Heart left ventricle (tissue), 16 donors: ENCODE measurements at places on chromosomes 12 and 14.

- H3K36me3 ChIP-seq: no peaks in the 10 kb centered on the region
- no peak for DNase-seq
- H3K27ac ChIP-seq: no peak overlapping the region
- H3K4me3 ChIP-seq: peak overlapping the region; percentile 6
- H3K4me1 ChIP-seq: no peaks in the 10 kb centered on the region
Observed at GRCh38 chr12:107775093-107775721, 703 bp downstream of the ASCL4 start.

GRCh38 chr12:117967512-117967911 lies 1.3 kb downstream of the KSR2 start:
- no peak overlapping the region for H3K27ac ChIP-seq
- peaks cover 16% of the 10 kb centered on the region for H3K27me3 ChIP-seq
- DNase-seq: no peak
- no peaks in the 10 kb centered on the region for H3K4me1 ChIP-seq
- no peak overlapping the region for H3K4me3 ChIP-seq

DNA sequence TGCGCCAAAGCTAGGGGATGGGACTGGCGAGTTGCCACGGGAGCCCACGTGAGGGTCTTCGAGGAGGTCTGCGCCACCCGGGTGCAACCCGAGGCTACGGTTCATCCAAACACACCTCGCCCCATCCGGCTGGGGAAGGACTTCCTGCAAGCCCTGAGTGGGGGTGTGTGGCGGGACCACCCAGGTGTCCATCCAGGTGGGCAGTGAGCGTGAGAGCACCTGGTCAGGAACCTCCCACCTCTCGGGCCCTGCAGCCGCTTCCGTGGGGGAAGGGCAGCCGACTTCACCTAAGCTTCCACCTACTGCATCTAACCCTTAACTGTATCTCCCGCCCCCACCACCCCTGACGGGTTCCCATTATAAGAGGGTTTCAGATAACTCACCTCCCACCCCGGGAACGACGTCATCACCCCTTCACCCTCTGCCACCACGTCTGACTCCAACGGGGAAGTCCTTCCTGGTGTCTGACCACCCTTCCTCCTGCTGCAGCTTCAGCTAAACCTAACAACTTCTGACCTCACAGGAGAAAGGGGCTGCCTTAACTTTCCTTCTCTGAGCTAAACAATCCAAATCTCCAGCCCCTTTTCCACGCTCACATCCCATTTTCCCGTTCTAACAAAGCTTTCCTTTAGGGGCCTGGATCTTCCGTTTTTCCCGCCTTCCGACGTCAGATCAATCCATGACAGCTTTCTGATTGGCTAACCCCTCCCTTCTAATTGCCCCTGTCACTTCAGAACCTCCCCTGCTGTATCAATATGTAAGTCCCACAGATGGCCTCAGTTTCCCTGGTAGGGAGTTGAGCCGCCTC lies 27.4 kb upstream of the SMUG1 start:
- H3K4me1 ChIP-seq: peaks cover 21% of the 10 kb centered on the region
- H3K27me3 ChIP-seq: peaks cover 3% of the 10 kb centered on the region

GRCh38 chr12:59812716-59813115 lies 216.9 kb downstream of the SLC16A7 start:
- H3K27ac ChIP-seq: no peak overlapping the region
- H3K4me1 ChIP-seq: no peaks in the 10 kb centered on the region
- no peak overlapping the region for H3K4me3 ChIP-seq
- H3K27me3 ChIP-seq: no peaks in the 10 kb centered on the region
- H3K36me3 ChIP-seq: no peaks in the 10 kb centered on the region

DNA sequence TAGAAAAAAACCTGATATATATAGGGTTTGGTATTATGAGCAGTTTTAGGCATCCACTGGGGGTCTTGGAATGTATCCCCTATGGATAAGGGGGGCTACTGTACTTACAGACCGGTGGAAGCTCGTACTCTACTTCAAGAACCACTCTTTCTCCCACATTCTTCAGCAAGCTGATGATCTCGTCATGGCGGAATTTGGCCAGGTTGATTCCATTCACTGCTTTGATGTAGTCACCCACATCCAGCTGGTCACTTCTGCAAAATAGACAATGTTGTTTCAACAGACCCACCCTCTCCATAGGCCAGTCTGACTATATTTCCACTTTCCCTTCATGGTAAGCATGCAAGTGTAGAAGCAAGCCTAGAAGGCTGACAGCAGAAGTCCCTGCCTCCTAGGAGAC lies 139.9 kb downstream of the GRIP1 start:
- no peaks in the 10 kb centered on the region for H3K36me3 ChIP-seq
- H3K27ac ChIP-seq: no peak overlapping the region
- no peak overlapping the region for H3K4me3 ChIP-seq
- DNase-seq: no peak
- no peaks in the 10 kb centered on the region for H3K4me1 ChIP-seq

- H3K27ac ChIP-seq: no peak overlapping the region
- H3K4me3 ChIP-seq: no peak overlapping the region
- no peak for DNase-seq
- H3K36me3 ChIP-seq: no peaks in the 10 kb centered on the region
- no peaks in the 10 kb centered on the region for H3K27me3 ChIP-seq
Observed at GRCh38 chr12:68269779-68270178, 16.4 kb upstream of the IL22 start.

DNA sequence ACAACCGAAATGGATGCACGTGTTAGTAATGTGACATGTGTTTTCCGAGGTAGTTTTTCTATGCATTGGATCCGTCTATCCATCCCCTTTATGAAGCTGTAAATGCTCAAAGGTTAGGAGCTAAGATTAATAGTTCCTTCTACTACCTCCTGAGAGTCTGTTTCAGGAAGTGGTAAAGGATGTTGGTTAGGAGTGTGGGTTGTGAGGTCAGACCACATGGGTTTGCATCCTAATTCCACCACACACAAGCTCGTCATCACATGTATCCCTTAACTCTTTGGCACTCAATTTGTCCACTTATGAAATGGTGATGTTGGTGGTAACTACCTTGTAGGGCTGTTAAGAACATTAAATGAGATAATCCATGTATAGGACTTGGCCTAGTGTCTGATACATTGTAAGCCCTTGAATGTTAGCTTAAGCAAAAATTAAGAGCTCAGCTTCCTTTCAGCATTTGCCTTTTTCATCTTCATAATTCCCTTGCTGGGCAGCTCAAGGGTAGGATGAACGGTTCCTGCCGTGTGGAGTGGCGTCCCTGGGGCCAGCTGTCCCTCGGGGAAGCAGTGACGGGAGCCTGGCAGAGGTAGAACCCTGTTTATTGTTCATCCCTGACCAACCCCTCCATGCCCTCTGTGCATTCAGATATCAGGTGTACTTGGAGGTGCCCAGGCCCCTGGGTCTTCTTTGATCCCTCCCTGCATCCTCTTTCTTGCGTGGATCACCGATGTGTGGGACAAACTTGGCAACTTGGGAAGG lies 52.3 kb downstream of the TSPAN9 start:
- H3K4me1 ChIP-seq: peaks cover 38% of the 10 kb centered on the region
- no peaks in the 10 kb centered on the region for H3K27me3 ChIP-seq
- H3K4me3 ChIP-seq: no peak overlapping the region
- H3K36me3 ChIP-seq: no peaks in the 10 kb centered on the region
- H3K27ac ChIP-seq: peak overlapping the region; percentile 72

DNA sequence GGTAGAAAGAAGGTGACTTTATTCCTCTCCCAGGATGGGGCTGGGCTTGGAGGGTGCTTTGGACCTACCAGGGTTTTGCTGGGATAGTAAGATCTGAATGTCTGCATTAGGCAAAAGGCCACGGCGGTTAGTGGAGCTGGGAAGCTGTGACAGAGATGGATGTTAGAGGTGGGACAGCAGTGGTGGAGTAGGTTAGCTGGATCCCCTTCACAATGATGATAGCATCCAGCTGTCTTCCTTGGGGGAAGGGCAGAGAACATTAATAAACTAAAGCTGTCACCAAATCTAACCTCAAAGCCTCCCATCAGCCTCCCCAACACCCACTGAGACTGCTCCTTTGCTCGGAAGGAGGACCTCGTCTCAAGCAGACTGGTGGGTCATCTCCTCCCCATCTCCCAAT lies 104.8 kb downstream of the GPATCH2L start:
- H3K36me3 ChIP-seq: no peaks in the 10 kb centered on the region
- H3K4me3 ChIP-seq: no peak overlapping the region
- DNase-seq: no peak
- no peaks in the 10 kb centered on the region for H3K27me3 ChIP-seq
- no peak overlapping the region for H3K27ac ChIP-seq

DNA sequence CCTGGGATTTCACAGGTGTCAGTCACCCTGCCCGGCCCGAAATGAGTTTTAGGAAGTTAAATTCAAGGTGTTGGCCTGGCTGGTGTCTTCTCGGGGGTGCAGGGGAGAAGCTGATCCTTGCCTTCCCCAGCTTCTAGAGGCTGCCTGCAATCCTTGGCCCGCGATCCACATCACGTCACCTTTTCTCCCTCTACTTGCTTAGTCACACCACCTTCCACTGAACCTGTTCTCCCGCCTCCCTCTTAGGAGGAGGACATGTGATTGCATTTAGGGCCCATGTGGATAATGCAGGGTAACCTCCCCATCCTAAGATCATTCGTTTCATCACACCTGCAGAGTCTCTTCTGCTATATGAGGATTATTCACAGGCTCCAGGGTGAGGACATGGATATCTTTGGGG lies 25.4 kb upstream of the ATXN2 start:
- H3K4me3 ChIP-seq: no peak overlapping the region
- H3K4me1 ChIP-seq: no peaks in the 10 kb centered on the region
- H3K27me3 ChIP-seq: no peaks in the 10 kb centered on the region

DNA sequence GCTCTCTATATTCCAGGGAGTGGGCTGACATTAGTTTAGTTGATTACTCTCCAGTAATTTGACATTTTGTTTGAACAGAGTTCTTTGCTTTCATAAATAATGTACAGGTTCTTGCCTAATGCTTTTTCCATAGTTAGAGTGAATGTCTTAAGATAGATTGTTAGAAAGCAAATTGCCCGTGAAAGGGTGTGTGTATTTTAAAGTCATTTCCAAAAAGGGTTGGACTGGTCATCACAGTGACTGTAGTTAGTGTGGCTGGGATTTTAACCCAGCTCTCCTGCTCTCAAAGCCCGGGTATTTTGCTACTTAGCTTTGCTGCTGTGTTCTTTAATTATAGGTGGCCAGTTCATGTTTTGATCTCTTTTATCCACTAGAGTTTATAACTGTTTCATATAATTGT lies 74.2 kb downstream of the DNAH10 start:
- no peak overlapping the region for H3K27ac ChIP-seq
- H3K4me1 ChIP-seq: no peaks in the 10 kb centered on the region
- no peak overlapping the region for H3K4me3 ChIP-seq
- no peaks in the 10 kb centered on the region for H3K36me3 ChIP-seq
- H3K27me3 ChIP-seq: peaks cover 25% of the 10 kb centered on the region

GRCh38 chr14:87944987-87945604 lies 47.9 kb downstream of the GALC start:
- H3K4me3 ChIP-seq: no peak overlapping the region
- H3K27me3 ChIP-seq: no peaks in the 10 kb centered on the region

- no peak for DNase-seq
- no peak overlapping the region for H3K4me3 ChIP-seq
- H3K27ac ChIP-seq: no peak overlapping the region
- no peaks in the 10 kb centered on the region for H3K27me3 ChIP-seq
- H3K4me1 ChIP-seq: no peaks in the 10 kb centered on the region
Observed at GRCh38 chr14:54123841-54124240, 167.2 kb upstream of the BMP4 start.

GRCh38 chr12:131105351-131105735 lies 151.6 kb downstream of the ADGRD1 start:
- H3K27ac ChIP-seq: no peak overlapping the region
- no peak overlapping the region for H3K4me3 ChIP-seq
- DNase-seq: peak; percentile 42
- peaks cover 18% of the 10 kb centered on the region for H3K36me3 ChIP-seq
- H3K27me3 ChIP-seq: no peaks in the 10 kb centered on the region

DNA sequence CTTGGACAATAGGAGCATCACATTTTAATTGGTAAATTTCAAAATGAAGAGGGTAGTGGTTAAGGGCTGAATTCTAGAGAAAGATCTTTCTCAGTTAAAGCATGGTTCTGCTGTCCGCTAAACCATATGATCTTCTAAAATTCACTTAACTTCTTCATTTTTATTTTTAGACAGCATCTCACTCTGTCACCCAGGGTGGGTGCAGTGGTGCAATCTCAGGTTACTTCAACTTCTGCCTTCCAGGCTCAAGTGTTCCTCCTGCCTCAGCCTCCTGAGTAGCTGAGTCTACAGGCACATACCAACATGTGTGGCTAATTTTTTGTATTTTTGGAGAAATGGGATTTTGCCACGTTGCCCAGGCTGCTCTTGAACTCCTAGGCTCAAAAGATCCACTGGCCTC lies 226.7 kb upstream of the ABCD2 start:
- H3K27me3 ChIP-seq: no peaks in the 10 kb centered on the region
- H3K36me3 ChIP-seq: no peaks in the 10 kb centered on the region
- no peaks in the 10 kb centered on the region for H3K4me1 ChIP-seq
- no peak overlapping the region for H3K27ac ChIP-seq

DNA sequence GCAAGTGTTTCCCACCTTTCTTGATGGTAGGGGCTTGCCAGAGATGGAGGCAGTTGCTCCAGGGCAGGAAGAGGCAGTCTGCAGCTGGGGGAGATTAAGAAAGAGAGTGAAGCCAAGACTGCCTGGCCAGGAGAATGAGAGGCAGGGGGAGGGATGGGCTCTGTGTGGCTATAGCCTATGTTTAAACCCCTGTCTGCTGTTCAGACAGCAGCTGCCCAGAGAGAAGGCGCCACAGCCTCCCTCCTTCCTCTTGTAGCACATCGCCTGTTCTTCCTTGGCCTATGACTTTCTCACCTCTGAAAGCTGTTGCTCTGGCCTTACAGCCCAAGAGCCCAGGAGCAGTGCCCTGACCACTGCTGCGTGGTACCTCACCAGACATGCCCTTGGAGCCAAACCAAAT lies 61.7 kb downstream of the EMP1 start:
- peaks cover 10% of the 10 kb centered on the region for H3K4me1 ChIP-seq
- H3K27me3 ChIP-seq: no peaks in the 10 kb centered on the region
- DNase-seq: no peak
- no peaks in the 10 kb centered on the region for H3K36me3 ChIP-seq
- H3K27ac ChIP-seq: no peak overlapping the region
- no peak overlapping the region for H3K4me3 ChIP-seq

DNA sequence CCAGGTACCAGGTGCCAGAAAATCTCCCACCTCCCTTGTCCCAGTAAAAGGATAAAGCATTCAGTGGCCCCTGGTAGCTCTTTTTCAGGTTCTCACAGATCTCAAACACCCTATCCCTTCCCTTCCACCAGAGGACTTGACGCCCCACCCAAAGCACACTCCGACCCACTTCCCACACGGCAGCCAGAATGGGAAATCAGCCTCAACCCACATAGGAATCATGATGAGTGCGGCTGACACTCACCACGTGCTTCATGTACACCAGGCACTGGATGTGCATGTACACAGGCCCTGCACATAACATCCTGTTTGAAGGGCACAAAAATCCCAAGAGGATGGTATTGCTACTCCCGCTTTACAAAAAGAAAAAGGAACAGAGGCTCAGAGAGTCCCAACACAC lies 71.9 kb downstream of the TBX3 start:
- H3K36me3 ChIP-seq: no peaks in the 10 kb centered on the region
- no peak overlapping the region for H3K4me3 ChIP-seq
- H3K27me3 ChIP-seq: peaks cover 7% of the 10 kb centered on the region

DNA sequence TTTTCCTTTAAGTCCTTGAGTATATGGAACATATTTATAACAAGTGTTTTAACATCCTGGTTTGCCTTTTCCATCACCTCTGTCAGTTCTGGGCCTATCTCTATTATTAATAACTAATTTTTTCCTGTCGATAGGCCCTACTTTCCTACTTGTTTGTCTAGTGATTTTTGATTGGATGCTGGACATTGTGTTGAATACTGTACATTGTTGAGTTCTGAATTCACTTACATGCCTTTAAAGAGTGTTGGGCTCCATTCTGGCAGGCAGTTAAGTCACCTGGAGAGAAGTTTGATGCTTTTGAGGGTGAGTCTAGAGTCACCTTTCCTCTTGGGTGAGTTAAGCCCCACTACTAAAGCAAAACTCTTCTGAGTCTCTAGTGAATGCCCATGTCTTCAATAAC lies 77.5 kb upstream of the C14orf180 start:
- no peak for DNase-seq
- H3K4me3 ChIP-seq: no peak overlapping the region
- H3K4me1 ChIP-seq: no peaks in the 10 kb centered on the region
- peaks cover 4% of the 10 kb centered on the region for H3K27me3 ChIP-seq
- H3K36me3 ChIP-seq: no peaks in the 10 kb centered on the region
